ENCODE measurements at places on chromosomes 3 and 15. TPM values are rescaled to one million over a fixed set of nuclear protein-coding genes. Genes with fewer than 3 reads are reported as not detected.

The CDCP1 gene
- total RNA-seq = 1.5 TPM

The TMEM108 gene
- total RNA-seq = not detected

The ARL14 gene
- total RNA-seq = not detected

The GALNT15 gene
- total RNA-seq = not detected

The SCAANT1 gene
- not detected for total RNA-seq

The CEP19 gene
- total RNA-seq = 5.5 TPM

The SLC6A6 gene
- total RNA-seq = 71.9 TPM

The ABI3BP gene
- 0.12 TPM for total RNA-seq

The PARP6 gene
- total RNA-seq = 64.8 TPM

The SERPINI2 gene
- total RNA-seq = not detected

The ZIC4 gene
- total RNA-seq = not detected

The FILIP1L gene
- total RNA-seq = 0.09 TPM

The GAP43 gene
- not detected for total RNA-seq

The SNTN gene
- not detected for total RNA-seq

The HESX1 gene
- total RNA-seq = 1.5 TPM

The SLC30A4 gene
- total RNA-seq = 1.3 TPM

The PYGO1 gene
- not detected for total RNA-seq

The CCR3 gene
- total RNA-seq = not detected

The APBA2 gene
- 16.4 TPM for total RNA-seq

The APOD gene
- 0.54 TPM for total RNA-seq

The CCDC33 gene
- not detected for total RNA-seq

The ERICH6 gene
- total RNA-seq = not detected

The SEMA3F gene
- total RNA-seq = 0.32 TPM

Data from activated naive CD4-positive, alpha-beta T cell treated with anti-CD3 and anti-CD28 coated beads, Interleukin-2, amount 50 U/mL, for 72 hours (primary cell).